ENCODE measurements at places on chromosomes 4 and X.

GRCh38 chrX:150119323-150119722 is 181.0 kb upstream of the EOLA2 start:
- DNase-seq = no peak

GRCh38 chr4:110119337-110119736 is 79.1 kb downstream of the ELOVL6 start:
- no peak for DNase-seq

DNA sequence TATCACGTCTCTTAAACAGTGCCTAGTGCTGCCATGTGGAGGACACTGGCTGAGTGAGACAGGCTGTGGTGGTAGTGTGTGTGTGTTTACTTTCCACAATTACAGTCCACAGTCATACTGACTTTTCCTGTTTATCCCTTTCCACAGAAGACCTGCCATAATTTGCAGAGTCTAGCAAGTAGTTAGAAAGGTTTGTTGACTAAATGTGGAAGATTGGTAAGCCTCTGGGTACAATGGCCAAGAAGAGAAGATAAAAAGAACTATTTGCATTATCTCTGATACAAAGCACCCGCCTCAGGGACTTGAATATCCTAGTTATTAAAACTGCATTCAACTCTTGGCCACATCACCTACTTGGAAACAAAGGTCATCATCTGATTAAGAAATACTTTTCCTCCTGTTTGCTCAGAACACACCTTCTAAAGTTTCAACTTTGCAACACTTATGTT is 89.1 kb downstream of the FAM13A start:
- no peak for DNase-seq

DNA sequence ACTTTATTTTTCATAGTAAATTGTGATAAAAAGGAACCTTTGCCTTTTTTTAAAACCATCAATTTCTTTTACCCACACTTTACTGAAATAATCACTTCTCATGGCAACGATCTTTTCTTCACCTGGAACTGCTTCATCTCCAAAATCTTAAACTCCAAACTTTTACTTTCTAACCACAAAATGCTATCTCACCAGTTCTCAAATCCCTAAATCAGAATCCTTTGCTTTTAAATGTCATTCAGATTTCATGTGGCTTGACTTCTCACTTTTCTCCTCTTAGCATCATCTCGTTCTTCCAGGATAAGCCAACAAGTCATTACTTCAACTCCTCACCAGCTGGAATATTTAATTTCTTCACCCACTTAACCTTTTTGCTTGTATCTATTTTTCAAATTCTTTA is 284.3 kb upstream of the RASGEF1B start:
- no peak for DNase-seq

DNA sequence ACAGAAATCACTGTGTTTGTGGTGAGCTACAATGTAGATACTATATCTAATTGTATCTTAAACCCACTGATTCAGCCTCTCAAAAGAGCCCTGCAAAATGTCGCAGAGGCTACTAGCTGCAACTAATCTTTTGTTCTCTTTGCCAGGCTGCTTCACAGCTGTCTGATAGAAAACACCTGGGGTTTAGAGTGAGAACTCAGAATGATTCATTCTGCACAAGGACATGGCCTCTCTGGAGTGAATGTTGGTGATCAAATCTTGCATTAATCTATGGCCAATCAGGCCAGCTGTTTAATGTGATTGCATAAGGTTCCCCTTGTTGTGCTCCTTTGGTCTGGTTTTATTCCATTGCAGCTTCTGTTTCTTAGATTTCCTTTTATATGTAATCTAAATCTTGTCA is 100.3 kb downstream of the EMCN start:
- no peak for DNase-seq

DNA sequence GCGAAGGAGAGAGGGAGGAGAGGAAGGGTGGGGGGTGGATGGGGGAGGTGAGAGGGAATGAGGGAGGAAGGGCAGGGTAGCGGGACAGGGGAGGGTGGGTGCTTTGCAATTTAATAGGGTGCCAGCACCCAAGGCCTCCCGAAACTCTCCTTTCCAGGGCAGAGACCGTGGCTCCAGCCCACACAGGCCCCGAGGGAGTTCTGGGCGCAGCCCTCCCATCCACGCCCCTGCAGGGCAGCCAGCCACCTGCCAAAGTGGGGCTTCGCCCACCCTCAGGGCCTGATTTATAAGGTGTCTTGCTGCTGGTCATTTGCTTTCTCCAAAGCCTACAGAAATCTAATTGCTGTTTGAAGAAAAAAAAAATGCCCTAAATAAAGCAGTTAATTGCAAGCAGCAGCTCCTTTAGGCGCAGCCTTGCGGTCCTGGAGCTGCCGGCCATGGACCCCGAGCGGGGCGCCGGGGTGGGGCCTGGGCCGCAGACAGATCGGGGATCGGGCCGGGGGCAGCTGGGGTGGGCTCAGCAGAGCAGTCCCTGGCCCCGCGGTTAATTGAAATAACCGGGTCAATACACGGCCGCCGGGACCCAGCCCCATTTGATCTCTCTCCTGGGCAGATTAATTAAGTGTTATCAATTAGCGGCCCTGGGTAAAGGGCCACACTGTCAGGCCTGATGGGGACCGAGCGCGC is 106.0 kb upstream of the NKX1-1 start:
- no peak for DNase-seq

DNA sequence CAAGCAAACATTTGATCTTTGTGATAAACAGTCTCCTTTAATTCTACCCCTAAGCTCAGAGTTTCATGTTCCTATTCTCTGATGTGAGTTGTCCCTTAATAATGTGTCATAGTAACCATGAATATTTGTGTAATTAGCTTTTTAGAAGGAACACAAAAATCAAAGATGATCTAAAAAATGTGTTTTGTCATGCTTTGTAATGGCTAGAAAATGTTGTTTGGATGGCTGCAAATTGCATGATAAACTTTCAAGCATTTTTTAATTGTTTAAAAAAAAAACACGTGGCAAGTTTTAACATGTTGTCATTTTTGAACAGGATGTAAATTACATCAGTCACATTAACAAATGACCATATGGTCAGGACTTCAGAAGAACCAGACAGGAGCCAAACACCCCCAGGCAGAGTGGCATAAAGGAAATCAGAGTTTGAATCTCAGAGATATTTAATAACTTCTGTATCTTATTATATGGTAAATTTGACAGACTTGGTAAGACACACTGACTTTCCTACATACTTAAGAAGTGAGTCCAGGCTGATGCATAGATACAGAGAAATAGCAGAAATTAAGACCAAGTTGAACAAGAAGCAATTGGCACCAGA is 223.9 kb upstream of the VEGFC start:
- no peak for DNase-seq

Data from H54 (cell line).